Cortex of kidney (tissue), 1 donor: ENCODE measurements at places on chromosomes 4 and X.

DNA sequence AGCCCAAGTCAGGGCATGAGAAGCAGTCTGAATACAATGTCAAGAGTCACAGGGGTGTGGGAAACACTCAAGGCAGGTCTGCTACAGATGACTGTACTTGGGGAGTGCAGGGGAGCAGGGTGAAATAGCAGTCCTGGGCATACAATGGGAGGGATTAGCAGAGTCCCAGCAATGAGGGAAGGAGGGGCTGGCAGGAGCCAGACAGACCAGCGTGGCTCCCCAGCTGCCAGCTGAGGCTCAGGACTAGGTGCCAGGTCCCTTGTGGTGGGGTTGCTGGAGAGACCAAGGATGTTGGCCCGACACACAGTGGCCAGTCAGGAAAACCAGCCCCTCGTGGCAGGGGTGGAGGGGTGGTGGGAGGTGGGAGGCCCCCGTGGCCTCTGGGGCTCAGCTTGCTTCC lies 86.6 kb downstream of the RTL5 start:
- DNase-seq: no peak

- no peak for DNase-seq
Measured at GRCh38 chr4:11038926-11039325, 354.4 kb upstream of the CLNK start.

GRCh38 chrX:65607070-65607742 lies 60.2 kb upstream of the MSN start:
- DNase-seq: no peak

DNA sequence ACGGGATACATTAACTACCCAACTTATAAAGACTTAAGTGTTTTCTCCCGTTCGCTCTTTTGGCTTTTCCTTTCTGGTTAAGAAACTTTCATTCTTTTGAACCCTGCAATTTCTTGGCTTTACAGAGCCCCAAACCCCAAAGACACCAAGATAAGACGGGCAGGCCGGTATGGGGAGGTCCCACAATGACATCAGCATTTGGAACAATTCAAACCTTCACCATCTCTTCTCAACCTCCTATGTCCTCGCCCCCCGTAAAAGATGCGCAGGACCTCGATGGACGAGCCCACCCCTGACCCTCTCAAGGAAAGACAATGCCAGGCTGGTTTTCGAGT lies 999 bp downstream of the ZNF518B start:
- DNase-seq: no peak

DNA sequence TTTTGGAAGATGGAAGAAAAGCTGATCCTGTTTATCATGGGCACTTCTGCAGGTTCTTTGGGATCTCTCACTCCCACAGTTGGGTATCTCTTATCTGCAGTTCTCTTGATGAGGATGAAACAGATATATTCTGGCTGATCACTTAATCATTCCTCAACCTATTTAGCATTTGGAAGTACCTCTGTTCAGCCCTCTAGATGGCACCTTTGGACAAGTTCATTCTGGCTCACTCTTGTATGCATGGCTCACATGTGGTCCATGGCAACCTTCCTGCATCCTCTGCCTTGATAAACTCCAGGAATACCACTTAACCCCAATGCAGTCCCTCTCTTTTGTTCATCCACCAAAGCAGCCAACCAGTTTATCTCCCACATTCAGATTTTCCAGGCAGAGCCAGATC lies 74.2 kb downstream of the SMARCA5 start:
- no peak for DNase-seq

GRCh38 chrX:140701480-140701879 lies 8.1 kb upstream of the LINC00632 start:
- DNase-seq: no peak

- no peak for DNase-seq
Measured at GRCh38 chr4:108762559-108763225, at the start of gene ETNPPL. Gene ETNPPL, minus strand, starts transcription at chr4:108763053. Its CDS starts 155 bp downstream, at chr4:108762898.

- no peak for DNase-seq
Measured at GRCh38 chr4:42015438-42015837, 25.1 kb downstream of the SLC30A9 start.

GRCh38 chrX:73127700-73128241 lies 48.5 kb upstream of the PABPC1L2A start:
- DNase-seq: no peak

- DNase-seq: no peak
Measured at GRCh38 chr4:24770667-24771066, 24.7 kb upstream of the SOD3 start.

DNA sequence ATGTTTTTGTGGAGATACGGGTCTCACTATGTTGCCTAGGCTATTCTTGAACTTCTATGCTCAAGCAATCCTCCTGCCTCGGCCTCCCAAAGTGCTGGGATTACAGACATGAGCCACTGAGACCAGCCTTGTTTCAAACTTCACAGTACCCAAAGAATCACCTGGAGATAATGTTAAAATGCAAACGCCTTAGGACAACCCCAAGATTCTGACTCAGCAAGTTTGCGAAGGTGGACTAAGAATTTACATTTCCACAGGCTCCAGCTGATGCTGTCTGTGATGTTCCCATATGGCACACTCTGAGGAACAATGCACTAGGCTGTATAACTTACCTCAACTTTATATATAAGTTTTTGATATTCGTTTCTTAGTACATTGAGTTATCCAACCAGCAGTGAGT lies 984 bp upstream of the STATH start:
- DNase-seq: no peak

DNA sequence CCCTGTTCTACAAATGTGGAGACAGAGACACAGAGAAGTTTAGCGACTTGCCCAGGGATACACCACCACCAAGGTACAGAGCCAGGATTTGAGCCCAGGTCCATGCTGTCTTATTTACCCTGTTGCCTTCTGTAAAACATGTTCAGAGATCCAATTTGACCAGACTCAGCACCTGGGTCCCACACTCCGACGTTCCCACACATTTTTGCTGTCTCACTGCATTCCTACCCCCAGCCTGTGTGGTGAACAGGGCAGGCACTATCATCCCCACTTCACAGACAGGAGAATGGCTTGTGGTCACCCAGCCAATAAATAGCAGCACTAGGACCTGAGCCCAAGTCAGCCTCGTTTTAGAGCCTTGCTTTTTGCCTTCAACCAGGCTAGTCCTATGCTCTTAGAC lies 102.8 kb downstream of the PJA1 start:
- DNase-seq: no peak

GRCh38 chr4:75432683-75433082 lies 81.5 kb downstream of the RCHY1 start:
- no peak for DNase-seq

DNA sequence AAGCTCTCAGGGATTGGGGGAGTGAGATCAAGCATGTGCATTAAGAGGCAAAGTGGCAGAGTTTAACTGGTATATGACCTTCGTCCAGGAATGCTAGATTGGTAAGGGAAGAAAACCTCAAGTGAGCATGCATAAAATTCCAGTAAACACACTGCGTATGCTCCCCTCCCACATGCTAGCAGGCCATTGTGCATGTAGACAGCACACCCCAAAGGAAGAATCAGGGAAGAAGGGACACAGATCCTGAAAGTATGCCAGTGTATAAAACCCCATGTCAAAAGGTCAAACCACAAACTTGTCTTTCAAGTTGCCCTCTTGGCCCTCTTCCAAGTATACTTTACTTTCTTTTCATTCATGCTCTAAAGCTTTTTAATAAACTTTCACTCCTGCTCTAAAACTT lies 405.2 kb upstream of the CNKSR2 start:
- no peak for DNase-seq

- no peak for DNase-seq
Measured at GRCh38 chr4:37818752-37819151, 7.7 kb upstream of the PGM2 start.
